Thoracic aorta (tissue), 2 donors: ENCODE measurements at places on chromosomes 1 and 21.

- no peak for DNase-seq
Observed at GRCh38 chr21:34180826-34181359, 107.5 kb downstream of the MRPS6 start.

- no peak for DNase-seq
Observed at GRCh38 chr1:178470411-178470960, 26.3 kb downstream of the CLEC20A start.

DNA sequence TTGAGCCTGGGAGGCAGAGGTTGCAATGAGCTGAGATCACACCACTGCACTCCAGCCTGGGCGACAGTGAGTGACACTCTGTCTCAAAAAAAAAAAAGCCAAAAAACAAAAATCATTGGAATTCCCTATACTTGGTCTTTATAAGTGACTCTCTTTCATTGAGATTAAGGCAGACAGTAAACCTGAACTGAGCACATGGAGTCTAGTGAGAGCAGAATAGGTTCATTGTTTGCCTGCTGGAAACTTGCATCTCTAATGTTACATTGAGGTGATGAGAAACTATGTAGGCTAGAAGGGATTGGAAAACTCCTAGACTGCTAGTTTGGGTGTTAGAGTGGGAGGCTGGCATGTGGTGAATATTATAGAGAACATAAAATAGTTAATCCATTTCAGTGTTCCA lies 25.4 kb downstream of the MAST2 start:
- no peak for DNase-seq

DNA sequence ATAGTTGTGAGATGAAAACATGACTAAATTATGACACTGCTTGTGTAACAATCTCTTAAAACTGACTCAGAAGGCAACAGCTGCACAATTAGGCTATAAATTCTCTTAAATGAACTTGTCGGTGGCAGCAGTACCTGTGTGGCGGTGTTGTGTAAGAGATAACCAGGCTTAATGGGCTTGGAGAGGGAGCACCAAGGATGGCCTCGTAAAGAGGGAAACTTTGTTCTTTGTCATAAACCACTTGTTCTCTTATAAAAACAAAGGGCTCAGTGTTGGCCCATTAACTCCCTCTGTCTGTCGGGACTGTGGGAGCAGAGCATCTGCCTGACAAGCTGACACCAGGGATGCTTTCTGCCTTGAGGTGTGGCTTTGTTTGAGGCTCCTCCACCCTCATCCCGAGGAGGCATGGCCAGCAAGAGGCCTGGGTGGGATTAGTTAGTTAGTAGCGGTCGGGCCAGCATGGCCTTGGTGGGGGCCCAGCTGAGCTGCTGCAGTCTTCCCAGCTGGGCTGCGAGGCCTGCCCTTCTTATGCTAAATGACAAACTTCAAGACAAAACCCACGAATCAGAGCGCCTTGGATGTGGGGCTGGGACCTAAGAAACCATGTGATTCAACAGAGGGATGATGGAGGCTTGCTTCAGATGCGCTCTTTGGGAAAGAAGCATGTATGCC lies 171.4 kb downstream of the CAMTA1 start:
- no peak for DNase-seq

GRCh38 chr1:115790846-115791245 lies 22.3 kb upstream of the CASQ2 start:
- no peak for DNase-seq

DNA sequence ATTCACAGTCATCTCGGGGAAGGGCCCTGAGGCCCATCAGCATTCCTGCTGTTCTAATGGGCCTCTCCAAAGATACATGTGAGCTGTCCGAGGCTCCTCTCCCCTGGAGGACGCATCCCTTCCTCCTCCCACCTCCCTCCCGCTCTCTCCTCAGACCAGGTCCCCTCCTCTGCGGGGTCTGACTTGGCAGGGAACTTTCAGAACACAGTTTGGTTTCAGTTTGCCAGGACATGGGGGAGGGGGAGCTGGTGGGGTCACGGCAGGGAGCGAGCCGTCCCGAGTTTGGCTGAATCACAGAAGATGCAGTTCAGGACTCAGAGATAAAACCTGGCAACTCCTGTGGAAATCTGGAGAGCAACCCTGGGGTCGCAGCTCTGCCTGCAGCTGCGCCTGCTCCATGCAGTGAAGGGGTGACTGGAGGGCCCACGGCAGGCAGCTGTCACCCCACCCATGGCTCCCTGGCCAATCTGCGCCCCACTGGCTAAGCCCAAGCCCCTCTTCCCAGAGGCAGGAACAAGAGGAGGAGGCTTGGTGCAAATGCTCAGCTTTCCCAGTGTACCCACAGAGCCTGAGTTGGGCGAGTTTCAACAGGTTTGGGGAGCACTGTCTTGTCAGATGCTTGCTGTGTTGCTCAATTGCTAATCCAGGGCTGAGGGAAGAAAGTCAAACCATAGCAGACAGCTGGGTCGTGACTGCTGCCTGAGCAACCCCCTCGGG lies 5.7 kb downstream of the WNT4 start:
- no peak for DNase-seq

DNA sequence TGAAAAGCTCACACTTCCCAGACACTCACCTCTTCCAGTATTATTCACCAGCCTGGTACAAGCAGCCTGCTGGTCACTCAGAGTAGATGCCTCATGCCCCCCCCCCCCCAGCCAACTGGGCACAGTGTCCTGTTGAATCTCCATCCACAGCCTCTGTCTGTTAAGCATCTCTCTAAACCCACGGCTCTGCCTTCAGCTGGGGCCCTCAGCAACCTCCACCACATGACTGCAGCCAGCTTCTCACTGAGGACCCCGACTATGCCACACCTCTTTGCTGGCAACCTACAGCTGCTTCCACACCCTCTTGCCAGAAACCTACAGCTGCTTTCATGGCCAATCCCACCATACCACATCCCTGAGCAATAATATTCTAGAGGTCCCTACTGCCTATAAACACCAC lies 113.1 kb downstream of the RHOU start:
- DNase-seq: no peak

- DNase-seq: no peak
Observed at GRCh38 chr1:99672038-99672437, 26.1 kb downstream of the PALMD start.

GRCh38 chr1:14996133-14997050 lies 157.2 kb upstream of the TMEM51 start:
- no peak for DNase-seq

DNA sequence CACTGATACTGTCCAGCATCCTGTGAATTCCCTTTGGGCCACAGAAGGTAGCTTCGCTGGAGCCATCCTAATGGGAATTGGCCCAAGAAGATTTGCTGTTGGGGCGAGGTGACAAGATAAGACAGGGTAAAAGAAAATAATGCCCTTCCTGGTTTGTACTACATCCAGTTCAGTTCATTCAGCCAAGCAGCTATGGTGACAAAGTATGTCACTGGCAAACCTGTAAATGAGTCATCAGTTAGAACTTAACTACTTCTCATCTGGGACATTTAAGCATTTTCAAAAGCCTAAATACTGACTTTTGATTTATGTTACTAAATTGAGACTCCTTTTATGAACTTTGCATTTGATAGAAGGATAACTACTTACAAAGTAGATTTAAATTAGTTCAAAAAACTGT lies 54.2 kb downstream of the WDR64 start:
- no peak for DNase-seq

DNA sequence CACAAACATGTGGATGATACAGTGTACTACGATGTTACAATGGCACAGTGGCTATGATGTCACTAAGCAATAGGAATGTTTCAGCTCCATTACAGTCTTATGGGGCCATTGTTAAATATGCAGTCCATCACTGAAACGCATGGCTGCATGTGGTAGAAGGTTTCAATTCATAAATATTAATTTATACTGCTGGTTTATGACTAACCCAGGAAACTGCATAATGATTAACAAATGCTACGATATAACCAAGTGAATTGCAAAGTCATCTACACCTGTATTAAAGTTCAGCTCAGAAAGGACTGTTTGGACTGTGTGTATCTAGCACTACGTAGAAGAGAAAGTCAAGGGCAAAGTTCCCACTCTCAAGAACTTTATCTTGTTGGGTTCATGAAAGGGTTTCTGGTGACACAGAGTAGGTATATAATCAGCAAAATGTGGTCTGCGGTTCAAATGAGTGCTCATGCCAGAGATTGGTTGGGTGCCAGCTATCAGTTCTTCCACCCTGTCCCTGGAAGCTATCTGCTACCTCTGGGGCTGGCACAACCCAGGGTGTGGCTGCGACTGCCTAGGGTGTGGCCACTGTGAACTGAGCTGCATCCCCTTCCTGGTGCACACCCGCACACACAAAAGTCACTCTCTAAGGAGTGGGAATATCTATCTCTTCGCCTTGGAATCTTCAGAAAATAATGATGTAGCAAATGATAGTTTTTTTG lies 14.8 kb downstream of the MGST3 start:
- DNase-seq: no peak

- DNase-seq: no peak
Observed at GRCh38 chr21:31184459-31184858, 146.2 kb upstream of the KRTAP19-8 start.

DNA sequence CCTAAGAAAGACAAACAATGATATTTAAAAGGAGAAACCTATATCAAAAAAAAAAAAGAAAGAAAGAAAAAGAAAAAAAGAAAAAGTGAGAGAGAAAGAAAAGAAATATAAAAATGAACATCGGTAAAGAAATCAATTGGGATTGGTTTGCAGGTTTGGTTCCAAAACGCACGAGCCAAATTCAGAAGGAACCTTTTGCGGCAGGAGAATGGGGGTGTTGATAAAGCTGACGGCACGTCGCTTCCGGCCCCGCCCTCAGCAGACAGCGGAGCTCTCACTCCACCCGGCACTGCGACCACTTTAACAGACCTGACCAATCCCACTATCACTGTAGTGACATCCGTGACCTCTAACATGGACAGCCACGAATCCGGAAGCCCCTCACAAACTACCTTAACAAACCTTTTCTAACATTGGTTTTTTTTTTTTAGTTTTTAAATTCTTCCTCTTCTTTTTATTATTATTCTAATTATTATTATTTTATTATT lies 11.7 kb downstream of the LHX9 start:
- no peak for DNase-seq

DNA sequence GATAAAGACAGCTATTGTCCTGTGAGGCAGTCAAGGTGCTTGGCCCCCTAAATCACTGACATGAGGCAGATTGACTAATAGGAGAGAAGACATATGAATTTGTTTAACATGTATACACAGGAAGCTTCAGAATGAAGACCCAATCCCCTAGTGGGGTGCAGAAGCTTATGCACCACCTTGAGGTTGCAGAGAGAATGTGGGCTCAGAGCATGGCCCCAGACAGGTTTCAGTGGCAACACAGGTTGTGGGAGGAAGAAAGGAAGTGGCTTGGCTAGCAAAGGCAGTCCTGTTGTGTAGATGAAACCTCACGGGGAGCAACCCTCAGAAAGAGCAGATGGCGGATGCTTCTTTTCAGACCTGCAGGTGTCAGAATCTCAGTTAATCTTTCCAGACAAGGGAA lies 37.0 kb upstream of the PARP1 start:
- DNase-seq: no peak

DNA sequence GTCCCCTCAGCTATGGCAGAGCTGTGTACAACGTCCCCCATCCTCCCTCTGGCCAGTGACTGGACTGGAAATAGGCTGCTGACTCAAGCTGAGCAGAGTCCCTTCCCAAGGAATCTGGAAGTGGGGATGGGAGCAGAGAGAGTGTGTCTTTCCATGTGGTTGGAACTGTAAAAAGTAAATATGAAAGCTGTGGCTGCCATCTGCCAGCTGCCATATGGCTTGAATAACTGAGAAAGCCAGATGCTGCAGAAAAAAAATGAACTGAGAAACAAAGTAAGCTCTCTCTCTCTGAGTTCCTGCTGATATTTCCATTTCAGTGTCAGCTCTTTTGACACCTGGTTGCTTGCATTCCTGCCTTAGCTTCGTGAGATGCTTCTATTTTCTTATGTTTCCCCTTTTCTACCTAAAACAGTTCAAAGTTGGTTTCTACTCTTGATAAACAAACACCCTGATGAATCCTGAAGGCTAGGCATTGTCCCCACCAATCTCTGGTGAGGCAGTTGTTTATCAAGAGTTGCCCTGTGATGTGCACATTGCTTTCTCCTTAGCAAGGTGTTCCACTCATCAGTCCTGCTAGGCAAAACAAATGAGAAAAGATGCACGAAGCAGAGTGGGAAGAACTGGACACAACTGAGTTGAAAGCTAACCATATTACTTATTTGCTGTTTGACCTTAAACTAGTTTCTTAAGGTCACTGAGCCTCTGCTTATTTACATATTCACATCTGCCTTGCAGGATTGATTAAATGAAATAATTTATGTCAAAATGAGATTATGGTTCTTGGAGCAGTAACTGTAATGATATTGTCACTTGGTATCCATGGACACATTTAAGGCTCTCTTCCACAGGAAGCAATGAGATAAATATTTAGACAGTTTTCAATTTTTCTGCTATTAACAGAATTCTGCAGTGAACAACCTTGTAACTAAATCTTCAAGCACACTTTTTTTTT lies 16.6 kb upstream of the DR1 start:
- DNase-seq: no peak

DNA sequence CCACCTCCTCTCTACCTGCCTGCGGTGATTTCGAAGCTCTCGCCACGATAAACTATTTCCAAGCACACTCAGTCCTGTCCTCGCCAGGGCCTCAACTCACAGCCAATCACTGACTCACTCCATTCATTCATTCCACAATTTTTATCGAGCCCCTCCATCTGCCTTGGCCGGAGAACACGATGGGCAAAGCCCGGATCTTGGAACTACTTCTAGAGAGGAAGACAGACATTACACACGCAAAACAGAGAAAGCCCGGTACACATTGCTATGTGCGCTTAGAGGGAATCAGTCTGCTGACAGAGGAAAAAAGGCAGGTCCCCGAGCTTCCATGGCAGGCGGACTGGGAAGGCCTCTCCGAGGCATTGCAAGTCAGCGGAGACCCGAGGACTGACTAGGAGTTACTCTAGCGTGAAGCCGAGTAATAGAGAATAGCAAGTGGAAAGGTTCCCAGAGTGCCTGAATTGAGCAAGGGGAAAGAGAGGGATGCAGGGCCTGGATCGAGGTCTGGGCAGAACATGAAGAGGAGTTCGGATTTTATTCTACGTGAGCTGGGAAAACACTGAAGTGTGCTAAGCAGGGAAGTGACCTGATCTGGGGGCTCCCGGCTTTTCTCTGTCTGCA lies 54.2 kb upstream of the DNAJC6 start:
- DNase-seq: no peak

- DNase-seq: no peak
Observed at GRCh38 chr1:81119319-81119718, 681.4 kb upstream of the ADGRL2 start.

GRCh38 chr1:112937495-112937894 lies 18.5 kb downstream of the SLC16A1 start:
- DNase-seq: no peak

DNA sequence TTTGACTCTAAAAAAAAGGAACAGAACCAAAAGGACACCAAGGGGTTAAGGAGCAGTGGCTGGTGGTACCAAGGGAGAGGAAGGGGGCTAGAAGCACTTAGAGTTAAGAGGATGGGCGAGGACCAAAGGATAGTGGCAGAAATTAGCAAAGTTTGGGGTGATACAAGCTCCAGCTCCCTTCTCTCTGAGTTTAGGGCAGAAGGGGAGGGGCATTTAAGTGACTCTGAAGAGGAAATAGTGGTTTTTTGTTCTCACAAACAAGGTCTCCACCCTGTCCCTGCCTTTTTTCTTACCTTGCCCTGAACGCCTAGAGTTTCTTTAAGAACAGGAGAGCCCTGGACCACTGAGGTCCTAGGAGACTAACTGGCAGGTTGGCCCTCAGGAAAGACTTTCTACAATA lies 3.3 kb downstream of the CDC42SE1 start:
- DNase-seq: no peak
